ENCODE measurements at places on chromosomes 2 and 18.

DNA sequence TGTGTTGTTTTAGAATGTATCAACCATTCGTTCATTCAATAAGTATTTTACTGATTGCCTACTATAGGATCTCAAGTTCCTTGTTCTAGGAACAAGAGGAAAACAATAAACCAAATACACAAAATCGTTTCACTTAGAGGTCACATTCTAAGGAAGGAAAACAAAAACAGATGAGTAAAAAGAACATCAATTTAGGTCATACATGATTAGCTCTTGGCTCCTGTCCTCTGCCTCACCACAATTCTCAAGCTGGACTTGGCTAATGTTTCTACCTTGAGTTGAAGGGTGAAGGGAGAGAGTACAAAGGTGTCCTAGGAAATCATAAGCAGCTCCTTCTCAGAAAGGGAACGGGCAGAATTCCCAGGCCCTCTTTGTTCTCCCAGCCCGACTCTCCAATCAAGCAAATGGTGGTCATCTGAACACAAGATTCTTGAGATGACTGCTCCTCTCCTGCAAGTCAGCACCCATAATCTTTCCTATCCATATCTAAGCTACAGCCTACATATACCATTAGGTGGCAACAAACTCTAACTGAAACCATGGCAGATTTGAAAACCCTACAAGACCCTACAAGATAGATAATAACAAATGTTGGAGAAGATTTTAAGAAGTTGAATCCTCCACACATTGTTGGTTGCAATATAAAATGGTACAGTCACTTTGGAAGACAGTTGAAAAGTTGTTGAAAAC, 76.0 kb downstream of the CBLN2 start:
- no peak for DNase-seq

DNA sequence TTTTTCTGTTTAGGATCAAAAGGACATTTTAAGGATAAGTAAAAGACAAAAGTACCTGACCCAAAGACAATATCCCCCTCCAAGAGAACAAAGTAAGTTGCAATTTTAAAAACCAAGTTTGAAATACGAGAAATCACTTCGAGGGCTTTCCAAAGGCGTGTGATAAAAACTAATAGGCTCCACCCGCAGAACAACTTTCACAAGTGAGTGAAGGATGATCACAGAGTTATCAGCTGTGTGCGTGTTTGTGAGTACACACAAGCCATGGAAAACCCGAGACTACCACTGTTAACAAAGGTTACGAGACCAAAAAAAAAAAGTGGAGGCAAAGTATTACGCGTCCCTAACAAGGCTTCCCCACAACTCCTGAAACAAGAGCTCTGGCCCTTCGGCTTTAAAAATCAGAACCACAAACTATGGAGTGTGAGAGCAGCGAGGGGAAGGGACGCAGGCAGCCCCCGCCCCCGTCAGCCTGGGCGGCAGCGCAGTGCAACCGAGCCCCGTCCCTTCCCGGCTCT, 719 bp downstream of the SMAD2 start:
- no peak for DNase-seq

DNA sequence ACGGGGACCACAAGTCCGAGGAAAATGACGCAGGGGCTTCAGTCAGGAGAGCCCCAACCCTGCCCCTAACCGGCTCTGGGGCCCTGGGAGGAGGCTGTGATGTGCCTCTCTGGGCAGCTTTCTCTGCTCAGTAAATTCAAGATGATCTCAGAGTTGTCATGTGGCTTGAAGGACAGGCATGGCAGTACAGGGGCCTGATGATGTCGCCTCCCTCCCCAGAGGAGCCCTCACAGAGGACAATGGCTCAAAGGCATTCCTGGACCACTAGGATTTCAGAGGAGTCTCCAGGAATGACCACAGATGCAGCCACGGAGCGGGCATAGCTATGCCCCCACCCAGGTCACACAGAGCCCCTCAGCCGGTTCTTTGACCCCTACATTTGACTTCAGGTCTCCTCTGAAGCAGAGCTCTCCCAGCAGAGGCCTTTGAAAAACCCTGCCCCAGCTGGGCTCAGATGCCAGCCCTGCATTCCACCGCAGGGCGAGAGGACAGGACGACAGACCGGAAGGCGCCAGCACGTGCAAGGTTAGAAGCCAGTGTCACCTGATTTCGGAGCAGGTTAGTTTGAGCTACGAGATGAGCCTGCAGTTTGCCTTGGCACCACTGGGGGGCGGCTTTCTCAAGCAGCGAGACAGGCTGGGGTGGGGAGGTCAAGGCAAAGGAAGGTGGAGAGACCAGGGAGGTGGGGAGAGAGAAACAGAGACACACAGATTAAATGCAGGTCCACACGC, 39.2 kb downstream of the BIN1 start:
- peak; percentile 12 for DNase-seq

GRCh38 chr2:43193652-43194120, 32.7 kb downstream of the ZFP36L2 start:
- DNase-seq: no peak

DNA sequence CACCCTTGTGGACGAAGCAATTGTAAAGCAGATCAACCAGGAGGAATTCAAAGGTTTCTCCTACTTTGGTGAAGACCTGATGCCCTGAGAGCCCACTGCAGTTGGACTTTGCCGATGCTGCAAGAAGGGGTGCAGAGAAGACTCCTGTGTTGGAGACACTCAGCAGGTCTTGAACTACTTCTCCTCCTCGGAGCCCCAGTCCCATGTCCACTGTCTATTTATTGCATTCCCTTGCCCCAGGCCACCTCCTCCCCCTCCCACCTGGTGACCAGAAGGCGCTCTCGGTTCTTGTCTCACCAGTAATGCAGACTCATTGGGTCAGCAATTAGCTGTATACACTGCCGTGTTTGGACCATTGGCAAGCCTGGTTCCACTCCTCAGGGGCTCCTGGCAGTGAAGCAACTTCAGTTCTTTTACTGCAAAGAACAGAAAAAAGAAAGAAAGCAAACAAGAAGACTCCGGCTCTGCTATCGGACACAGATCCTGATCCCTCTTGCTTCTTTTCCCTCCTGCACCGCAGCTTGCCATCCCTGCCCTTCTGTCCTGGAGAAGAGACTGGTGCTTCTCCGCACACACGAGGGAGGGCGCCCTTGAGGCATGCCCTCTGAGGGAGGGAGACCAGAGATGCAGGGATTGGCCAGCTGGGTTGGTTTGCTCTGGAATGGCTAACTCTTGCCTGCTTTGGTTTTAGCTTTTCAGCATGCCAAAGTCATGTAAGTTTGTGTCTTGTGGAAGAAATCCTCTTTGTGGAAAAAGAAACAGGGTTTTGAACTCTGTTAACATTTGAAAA, 112.2 kb upstream of the EPAS1 start:
- no peak for DNase-seq

GRCh38 chr2:109644571-109645275, 30.6 kb downstream of the SOWAHC start:
- DNase-seq: peak; percentile 26

DNA sequence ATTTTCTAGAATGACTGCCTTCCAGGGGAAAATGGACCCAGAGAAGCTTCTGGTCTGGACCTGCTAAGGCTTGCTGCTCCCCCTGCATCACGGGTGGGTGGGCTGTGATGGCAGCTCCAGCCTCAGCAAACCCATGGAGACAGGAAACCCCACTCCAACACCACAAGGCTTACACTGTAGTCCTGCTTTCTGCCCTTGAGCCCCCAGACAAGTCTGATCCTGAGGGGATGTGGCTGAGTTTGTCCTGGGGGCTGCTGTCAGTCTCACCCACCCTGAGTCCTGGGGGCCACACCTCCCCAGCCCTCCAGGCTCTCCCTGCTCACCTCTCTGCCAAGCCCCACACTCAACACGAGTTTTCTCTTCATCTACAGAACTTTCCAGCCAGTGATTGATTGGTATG, 279.4 kb downstream of the EIPR1 start:
- DNase-seq: no peak

DNA sequence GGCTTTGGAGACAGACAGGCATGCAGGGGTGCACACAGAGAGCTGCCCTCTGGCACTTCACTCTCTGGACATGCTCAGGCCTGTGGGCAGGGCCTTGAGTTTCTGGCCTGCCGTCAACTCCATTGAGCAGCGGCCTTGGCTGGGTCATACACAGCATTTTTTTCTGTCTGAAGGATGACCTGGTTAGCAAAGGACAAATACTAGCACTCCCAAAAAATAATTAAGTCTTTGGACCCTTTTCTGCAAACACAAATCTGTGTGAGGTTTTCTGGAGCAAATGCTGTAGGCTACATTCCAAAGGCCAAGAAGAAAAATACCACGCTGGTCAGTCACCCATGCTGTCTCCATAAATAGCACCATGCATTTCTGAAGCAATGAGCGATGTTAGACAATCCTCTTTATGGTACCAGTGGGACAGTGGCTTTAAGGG, 124.7 kb upstream of the CTAGE1 start:
- DNase-seq: no peak

GRCh38 chr18:50807176-50807575, 12.6 kb downstream of the MRO start:
- no peak for DNase-seq

- no peak for DNase-seq
Measured at GRCh38 chr2:173553593-173553992, 198.9 kb downstream of the CDCA7 start.

DNA sequence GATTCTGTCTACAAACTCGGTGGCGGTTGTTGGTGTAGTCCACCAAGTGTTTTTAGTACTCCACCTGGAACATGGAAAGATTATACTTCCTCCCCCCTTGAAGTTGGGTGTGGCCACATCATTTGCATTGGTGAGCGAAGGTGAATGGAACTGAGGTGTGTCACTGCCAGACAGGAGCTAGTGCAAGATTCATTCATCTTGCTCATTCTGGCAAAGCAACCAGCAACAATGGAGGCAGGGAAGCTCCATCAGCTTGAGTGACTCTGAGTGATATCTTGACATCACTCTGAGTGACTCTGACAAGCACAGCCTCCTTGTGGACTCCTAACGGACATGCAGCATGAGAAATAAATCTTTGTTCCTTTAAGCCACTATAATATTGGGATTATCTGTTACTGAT, 54.7 kb upstream of the SLC1A4 start:
- DNase-seq: no peak

DNA sequence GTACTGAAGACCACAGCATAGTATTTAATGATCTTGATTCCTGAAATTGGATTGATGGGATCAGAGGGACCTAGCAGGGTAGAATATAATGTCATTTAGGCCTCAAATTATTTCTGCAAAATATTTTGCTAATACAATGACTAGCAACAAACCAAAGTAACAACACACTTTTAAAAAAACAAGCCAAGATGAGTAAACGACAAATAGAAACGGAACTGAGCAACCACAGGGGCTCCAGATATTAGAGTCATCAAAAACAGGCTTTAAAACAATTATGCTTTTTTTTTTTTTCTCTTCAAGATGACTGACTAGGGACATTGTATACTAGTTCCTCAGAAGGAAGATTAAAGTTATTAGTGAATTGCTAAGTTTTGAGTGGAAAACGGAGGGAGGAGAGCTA, 447.1 kb upstream of the MMADHC start:
- DNase-seq: no peak

GRCh38 chr2:218077464-218078216, 8.6 kb downstream of the RUFY4 start:
- DNase-seq: no peak

GRCh38 chr18:77980275-77980674, 730.6 kb downstream of the GALR1 start:
- DNase-seq: no peak

GRCh38 chr2:75458201-75458600, 102.5 kb downstream of the EVA1A start:
- DNase-seq: no peak

DNA sequence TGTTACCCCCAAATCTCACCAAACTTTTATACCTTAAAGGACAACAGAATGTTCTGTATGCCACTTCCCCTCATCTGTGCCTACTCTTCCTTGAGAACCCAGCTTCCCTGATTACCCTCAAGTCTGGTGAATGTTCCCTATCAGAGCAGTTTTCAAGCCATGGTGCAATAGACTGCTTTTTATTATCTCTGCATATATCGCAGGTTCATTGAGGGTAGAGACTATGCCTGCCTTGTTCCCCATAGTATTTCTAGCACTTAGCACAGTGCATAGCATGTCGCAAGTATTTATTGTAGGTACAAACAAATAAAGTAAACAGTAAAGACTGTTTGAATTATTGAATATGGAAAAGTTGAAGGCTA, 146.6 kb downstream of the HAUS1 start:
- no peak for DNase-seq

DNA sequence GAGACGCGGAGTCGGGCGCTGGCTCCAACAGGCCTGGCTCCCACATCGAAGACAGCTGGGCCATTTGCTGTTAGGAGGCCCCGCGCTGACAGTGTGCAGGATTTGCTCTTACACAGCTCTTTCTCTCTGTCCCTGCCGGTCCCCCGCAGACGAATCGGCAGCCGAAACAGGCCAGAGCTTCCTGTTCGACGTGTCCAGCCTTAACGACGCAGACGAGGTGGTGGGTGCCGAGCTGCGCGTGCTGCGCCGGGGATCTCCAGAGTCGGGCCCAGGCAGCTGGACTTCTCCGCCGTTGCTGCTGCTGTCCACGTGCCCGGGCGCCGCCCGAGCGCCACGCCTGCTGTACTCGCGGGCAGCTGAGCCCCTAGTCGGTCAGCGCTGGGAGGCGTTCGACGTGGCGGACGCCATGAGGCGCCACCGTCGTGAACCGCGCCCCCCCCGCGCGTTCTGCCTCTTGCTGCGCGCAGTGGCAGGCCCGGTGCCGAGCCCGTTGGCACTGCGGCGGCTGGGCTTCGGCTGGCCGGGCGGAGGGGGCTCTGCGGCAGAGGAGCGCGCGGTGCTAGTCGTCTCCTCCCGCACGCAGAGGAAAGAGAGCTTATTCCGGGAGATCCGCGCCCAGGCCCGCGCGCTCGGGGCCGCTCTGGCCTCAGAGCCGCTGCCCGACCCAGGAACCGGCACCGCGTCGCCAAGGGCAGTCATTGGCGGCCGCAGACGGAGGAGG, 3.5 kb downstream of the GDF7 start:
- no peak for DNase-seq

DNA sequence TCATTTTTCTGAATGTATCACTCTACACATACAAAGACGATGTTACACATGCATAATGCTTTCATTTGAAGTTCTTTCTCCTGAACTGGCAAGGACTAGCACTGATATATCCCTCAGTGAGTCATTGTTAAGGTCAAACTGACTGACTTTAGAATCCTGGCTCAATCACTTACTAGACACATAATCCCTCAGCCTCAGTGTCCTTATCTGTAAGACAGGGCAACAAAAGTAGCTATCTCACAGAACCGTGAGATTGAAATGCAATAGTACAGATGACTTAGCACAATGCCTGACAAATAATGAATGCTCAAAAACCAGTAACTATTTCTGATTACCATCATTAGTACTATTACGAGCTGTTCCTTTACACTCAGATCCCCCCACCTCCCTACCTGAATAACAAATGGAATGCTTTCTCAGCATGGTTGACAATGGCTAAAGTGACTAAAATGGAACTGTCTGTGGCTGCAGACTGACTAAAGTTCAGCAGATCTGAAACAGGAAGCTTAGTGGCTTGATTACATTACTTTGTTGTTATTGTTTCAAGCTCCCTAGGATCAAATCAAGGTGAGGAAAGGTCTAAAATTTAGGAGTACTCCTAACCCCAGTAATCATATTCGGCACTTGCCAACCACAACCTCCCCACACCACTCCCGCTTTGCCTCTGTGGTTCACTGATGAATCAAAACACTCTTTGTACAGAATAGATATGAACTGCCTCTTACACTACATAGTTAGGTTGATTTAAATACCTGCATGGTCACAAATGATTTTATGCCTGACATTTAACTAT, 35.8 kb upstream of the CACNB4 start:
- no peak for DNase-seq

GRCh38 chr2:236054621-236055305, 113.4 kb downstream of the GBX2 start:
- DNase-seq: no peak
